8988T (cell line): ENCODE measurements at places on chromosomes 5 and 9.

- no peak for DNase-seq
Measured at GRCh38 chr5:61604076-61605025, 272.3 kb downstream of the ZSWIM6 start.

DNA sequence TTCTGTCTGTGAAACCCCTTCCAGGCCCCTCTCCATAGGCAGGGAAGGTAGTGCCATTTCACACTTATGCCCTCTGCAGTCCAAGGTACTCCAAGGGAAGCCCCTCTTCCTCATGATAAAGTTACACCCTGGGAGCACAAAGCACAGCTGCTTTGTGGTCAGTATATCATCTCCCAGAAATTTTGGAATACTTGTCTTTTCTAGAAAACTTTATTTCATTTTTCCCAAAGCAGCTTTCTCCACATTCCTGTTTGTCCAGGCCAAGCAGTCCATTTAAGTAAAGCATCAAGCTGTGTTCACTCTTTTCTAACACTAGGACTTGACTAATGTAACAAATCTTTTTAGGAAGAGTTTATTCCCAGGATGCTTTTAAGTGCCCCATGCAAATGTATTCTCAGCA, 371.8 kb upstream of the RGMB start:
- no peak for DNase-seq

DNA sequence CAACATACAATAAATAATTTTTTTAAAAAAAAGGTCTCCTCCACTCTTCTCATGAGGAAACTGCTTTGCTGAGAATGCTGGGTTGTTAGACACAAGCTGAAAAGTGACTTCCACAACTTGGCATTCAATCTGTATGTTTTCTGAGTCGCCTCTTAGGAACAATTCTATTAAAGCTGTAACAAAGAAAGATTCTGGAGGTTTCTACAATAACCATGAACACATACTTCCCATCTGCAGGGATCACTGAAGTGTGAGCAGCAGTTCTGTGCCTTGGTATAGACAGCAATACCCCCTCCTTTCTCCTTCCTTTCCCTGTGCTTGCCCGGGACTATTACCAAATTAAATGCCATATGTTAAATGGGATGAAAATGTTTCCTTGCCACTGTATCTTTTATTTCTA, 1.5 kb downstream of the DIRAS2 start:
- DNase-seq, result no peak

DNA sequence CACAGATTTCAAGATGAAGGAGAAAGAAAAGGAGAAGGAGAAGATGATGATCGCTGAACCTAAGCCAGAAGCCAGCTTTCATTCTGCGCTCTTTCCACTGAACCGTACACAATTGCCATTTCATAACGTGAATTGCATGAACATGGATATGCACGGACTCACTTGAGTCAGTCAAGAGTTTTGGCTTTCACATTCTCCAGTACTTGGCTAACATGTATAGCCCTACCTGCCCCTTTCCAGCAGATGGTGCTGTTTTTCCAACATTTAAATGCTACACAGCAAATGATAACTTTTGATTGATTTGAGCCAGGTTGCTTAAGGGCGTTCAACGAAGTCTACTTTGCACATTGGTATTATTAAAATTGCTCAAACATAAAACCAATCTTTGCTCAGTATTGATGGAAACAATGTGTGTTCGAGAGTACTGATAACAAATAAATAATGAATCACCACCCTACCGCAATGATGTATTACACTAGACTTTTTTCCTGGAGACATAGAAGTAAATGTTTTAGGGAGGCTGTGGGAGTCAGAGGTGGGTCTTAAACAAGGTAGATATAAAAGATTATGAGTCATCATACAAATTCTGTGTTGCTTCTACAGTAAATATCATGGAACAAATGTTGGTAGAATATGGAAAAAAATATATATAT, 196.4 kb downstream of the TRPM3 start:
- DNase-seq, result no peak

DNA sequence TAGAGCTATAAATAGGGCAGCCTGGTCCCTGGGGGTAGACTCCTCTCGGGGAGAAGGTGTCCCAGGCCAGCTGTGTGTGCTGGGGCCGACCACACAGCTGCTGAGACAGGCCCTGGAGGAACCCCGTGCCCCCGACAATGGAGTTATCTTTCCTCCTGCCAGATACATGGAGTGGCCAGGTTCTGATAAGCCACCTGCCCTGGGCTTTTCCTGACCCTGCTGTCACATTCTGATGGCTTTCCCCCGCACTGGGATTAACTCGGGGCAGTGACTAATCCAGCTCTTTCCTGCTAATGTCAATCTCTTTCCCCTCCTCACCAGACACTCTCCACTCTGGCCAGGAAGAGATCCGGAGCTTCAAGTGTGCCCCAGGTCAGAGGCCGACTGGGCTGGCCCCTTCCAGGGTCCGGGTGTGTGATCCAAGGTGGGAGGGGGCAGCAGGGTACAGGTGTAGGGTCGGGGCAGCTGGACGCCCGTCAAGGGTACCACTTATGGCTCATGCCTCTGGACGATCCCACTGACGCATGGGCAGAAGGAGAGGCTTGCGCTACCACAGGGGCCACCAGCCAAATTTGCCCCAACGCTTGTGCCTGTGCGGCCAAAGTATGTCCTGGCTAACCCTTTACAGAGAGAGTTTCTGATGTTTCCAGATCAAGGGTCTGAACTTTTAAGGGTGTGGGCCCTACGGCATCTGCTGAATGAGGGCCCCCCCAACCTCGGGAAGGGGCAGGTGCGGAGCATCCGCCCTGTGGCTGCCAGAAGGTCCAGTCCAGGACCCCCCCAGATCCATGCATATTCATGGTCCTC, 20.6 kb upstream of the COL5A1 start:
- no peak for DNase-seq

GRCh38 chr5:43352915-43353314, 39.7 kb upstream of the HMGCS1 start:
- DNase-seq, result no peak

GRCh38 chr5:167886196-167886595, 405.2 kb upstream of the WWC1 start:
- no peak for DNase-seq

GRCh38 chr9:33024126-33024965, 727 bp upstream of the DNAJA1 start:
- no peak for DNase-seq

- no peak for DNase-seq
Measured at GRCh38 chr5:143642791-143643190, 169.2 kb upstream of the HMHB1 start.

GRCh38 chr9:127802576-127803443, at the start of gene FPGS:
Gene FPGS, plus strand, starts transcription at chr9:127802882. Its CDS starts 43 bp downstream, at chr9:127802925.
- DNase-seq, result peak; percentile 97

DNA sequence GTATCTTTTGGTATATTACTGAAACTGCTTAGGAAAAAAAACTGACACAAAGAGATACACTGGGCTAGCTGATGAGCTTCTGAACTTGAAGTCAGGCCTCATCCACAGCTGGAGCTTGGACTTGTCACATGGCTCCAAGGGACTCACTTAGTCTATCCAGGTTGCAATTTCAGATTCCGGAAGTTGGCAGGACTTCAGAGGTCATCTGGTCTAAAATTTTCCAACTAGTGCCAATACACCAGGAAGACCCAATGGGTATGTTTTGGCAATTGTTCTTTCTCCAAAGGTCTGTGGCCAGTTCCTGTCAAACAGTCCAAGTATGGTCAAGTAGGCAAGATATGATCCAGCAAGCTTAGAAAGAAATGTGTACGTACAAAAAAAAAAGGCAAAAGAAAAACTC, 36.7 kb downstream of the MRPS27 start:
- no peak for DNase-seq

DNA sequence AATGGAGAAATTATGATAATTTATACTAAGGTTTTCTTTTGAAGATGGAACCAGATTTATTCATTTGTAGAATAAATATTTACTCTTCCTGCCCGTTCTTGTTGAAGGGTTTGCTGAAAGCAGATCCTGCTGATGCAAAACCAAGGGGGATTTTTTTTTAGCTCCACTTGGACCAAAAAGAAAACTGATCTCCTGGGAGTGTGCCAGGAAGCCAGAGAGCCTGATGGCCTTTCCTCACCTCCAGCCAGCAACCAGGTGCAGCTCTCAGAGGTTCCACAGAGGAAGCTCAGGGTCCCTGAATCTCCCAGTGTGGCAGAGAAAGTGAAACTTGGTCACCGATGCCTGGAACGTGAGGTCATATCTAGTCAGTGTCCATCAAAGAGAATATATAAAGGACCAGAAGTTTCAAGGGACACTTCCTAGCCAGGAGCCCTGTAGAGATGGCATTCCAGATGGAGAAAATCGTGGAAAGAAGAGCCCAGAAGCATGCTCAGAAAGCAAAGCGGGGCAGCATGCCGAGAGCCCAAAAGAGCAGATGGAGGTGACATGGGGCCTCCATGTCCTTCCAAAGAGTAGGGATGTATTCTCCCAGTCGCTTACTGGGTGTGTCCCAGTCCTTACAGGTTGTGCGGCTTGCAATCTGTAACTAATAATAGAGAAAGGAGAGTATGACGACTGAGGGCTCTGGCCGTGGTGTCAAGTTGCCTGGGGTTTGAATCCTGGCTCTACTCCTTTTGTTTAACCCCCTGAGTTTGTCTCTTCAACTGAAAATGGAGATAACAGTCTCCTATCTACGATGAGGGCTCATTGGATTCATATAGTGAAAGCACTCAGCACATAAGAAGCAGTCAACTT, 12.2 kb downstream of the AFAP1L1 start:
- no peak for DNase-seq

- DNase-seq, result no peak
Measured at GRCh38 chr5:53814819-53815218, 254.4 kb downstream of the NDUFS4 start.

DNA sequence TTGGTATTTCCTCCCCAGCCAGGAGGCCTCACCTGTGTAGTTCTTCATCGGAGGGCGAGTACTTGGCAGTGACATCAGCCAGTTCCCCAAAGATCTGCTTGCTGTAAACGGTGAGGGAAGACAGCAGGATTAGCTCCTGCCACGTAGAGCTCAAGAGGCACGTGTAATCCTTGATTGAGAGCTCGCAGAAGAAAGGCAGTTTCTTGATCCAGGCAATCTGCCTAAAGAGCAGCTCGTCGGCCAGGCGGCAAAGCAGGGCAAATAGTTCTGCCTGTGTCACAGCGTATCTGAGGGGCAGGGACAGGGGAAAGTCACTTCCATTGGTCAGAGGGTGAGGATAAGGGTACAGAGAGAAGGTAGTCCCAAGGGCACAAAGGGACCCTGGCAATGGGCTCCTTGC, 28.6 kb upstream of the NR5A1 start:
- no peak for DNase-seq

- no peak for DNase-seq
Measured at GRCh38 chr5:158911693-158912363, 187.9 kb downstream of the EBF1 start.

- DNase-seq, result no peak
Measured at GRCh38 chr5:138305797-138306196, 25.8 kb downstream of the CDC25C start.
